ENCODE measurements at places on chromosomes 5 and 9. TPM values are rescaled to one million over a fixed set of nuclear protein-coding genes. Genes with fewer than 3 reads are reported as not detected.

Gene ARL14EPL
- not detected for total RNA-seq

- no peak for DNase-seq
Measured at GRCh38 chr5:147685993-147686392, 96.5 kb downstream of the JAKMIP2 start.

- DNase-seq = no peak
Measured at GRCh38 chr5:79612667-79613198, 492 bp downstream of the TENT2 start.

- no peak for DNase-seq
Measured at GRCh38 chr9:95770653-95771131, 104.8 kb upstream of the ERCC6L2 start.

DNA sequence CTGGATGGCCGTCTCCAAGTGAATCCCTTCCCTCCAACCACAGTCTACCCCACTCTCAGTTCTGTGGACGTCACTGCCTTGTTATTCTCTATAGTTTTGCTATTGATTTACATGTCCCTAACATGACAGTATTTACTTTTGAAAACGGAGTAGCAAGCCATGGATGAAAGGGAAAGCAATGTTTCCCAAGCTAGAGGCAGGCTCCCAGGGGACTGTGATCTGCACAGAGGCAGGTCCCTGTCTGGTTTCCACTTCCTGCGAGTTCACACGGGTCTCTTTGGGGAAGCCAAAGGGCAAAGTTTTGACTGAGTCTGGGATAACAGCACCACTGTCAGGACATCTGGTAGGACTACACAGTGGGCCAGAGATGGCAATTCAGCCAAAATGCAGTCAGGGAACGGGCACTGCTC lies 12.7 kb downstream of the C9orf153 start:
- peak; percentile 20 for DNase-seq

Gene DMGDH
- 7.3 TPM for total RNA-seq

- peak; percentile 73 for DNase-seq
Measured at GRCh38 chr5:56012281-56012963, 17.7 kb upstream of the IL6ST start.

DNA sequence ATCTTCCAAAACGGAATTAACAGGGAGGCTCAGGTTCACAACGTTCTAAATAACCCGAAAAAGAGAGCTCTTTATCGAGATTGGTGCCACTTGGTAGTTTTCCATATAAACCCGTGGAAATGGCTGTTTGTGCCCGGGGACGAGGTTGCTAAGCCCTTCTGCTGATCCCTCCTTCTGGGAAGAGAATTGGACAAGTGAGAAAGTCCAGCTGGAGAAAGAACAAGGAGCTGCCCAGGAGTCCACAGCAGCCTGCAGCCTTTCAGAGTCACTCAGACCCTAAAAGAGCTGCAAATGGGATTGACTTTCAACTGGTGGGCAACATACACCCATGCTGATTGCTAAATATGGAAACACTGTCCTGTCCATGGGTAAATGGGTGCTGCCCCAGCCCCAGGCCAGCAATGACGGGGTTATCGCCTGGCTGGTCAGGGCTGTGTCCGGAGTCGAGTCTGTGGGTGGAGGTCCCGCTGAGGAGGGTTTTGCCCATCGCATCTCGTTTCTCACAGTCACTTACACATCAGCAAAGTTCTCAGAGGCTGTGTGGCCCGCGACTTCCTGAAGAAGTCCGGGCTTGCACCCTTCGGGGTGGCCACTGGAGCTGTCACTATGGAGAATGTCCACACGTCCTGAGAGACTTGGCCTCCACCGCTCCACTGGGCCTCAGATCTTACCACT lies 40.7 kb upstream of the HSD17B3 start:
- DNase-seq = no peak

- no peak for DNase-seq
Measured at GRCh38 chr9:90906316-90907055, 104.9 kb downstream of the SYK start.

GRCh38 chr9:132546148-132547051 lies 36.0 kb upstream of the BARHL1 start:
- peak; percentile 27 for DNase-seq

Gene AGXT2
- not detected for total RNA-seq

GRCh38 chr5:141149812-141150211 lies at the start of gene PCDHB6:
PCDHB6 (plus strand) TSS chr5:141150057; CDS start chr5:141150258, 201 bp downstream.
- DNase-seq = no peak

Gene TBC1D9B
- 121 TPM for total RNA-seq
